ENCODE measurements at places on chromosomes 1 and 21. TPM values are rescaled to one million over a fixed set of nuclear protein-coding genes. Genes with fewer than 3 reads are reported as not detected.

Gene UBE2U
- not detected for polyA plus RNA-seq

Gene TXNIP
- 156 TPM for polyA plus RNA-seq

Gene OR2T2
- polyA plus RNA-seq = not detected

Gene VHLL
- not detected for polyA plus RNA-seq

Gene HORMAD1
- polyA plus RNA-seq = not detected

Gene FCRL2
- polyA plus RNA-seq = not detected

Gene HTR6
- not detected for polyA plus RNA-seq

Gene CFHR1
- polyA plus RNA-seq = 0.07 TPM

Gene HDAC1
- 157 TPM for polyA plus RNA-seq

Gene CAMK1G
- polyA plus RNA-seq = 2.0 TPM

Gene CR1L
- polyA plus RNA-seq = not detected

Gene NBPF6
- polyA plus RNA-seq = not detected

Gene LCE3E
- polyA plus RNA-seq = not detected

Gene B4GALT2
- 39.0 TPM for polyA plus RNA-seq

Gene YIPF1
- polyA plus RNA-seq = 48.5 TPM

Gene KRTAP13-4
- not detected for polyA plus RNA-seq

Gene TOE1
- polyA plus RNA-seq = 8.1 TPM

Gene EXO1
- 4.3 TPM for polyA plus RNA-seq

Gene TMEM81
- polyA plus RNA-seq = 2.7 TPM

Gene LHX8
- not detected for polyA plus RNA-seq

Gene ADAMTS5
- 4.1 TPM for polyA plus RNA-seq

Gene S100A7
- not detected for polyA plus RNA-seq

Gene B3GALT5
- 0.05 TPM for polyA plus RNA-seq

Gene ANGEL2
- polyA plus RNA-seq = 25.1 TPM

Gene UHMK1
- polyA plus RNA-seq = 34.7 TPM

Gene ADORA1
- polyA plus RNA-seq = 2.1 TPM

Gene FAM177B
- not detected for polyA plus RNA-seq

Gene PGBD2
- polyA plus RNA-seq = 6.7 TPM

Gene UBL4B
- polyA plus RNA-seq = not detected

Gene CA6
- polyA plus RNA-seq = not detected

Gene MXRA8
- 275 TPM for polyA plus RNA-seq

Gene LAMC1
- polyA plus RNA-seq = 322 TPM

Gene CD2
- not detected for polyA plus RNA-seq

Gene ARHGEF10L
- polyA plus RNA-seq = 7.8 TPM

Gene CENPF
- 17.5 TPM for polyA plus RNA-seq

Gene TGFB2
- polyA plus RNA-seq = 10.2 TPM

Gene LMOD1
- 52.6 TPM for polyA plus RNA-seq

Gene INAVA
- polyA plus RNA-seq = 0.02 TPM

Gene NFASC
- polyA plus RNA-seq = 1.7 TPM

Gene NKAIN1
- 0.09 TPM for polyA plus RNA-seq

Gene HSD3B1
- polyA plus RNA-seq = not detected

Gene AMIGO1
- polyA plus RNA-seq = 1.5 TPM

Gene OR2L5
- not detected for polyA plus RNA-seq

Gene LCE6A
- polyA plus RNA-seq = not detected

Gene CATSPERE
- polyA plus RNA-seq = 0.36 TPM

Gene FABP3
- 19.8 TPM for polyA plus RNA-seq

Gene PADI1
- polyA plus RNA-seq = not detected

Gene VSIG8
- not detected for polyA plus RNA-seq

Gene PAX7
- polyA plus RNA-seq = not detected

Gene DCST1
- polyA plus RNA-seq = not detected

Gene AUNIP
- polyA plus RNA-seq = 1.1 TPM

Gene GPR157
- polyA plus RNA-seq = 1.1 TPM

Gene C2CD4D
- polyA plus RNA-seq = not detected

Gene SYT14
- 3.7 TPM for polyA plus RNA-seq

Gene FCRL5
- not detected for polyA plus RNA-seq

Data from AG04450 (cell line).